ENCODE measurements at places on chromosomes 7 and 10.

GRCh38 chr7:92228742-92229141 lies 17.0 kb downstream of the KRIT1 start:
- no peak for DNase-seq

- no peak for DNase-seq
These were observed 576.7 kb downstream of the KCNMA1 start for GRCh38 chr10:77060913-77061312.

- DNase-seq: no peak
These were observed 4.6 kb downstream of the LFNG start for GRCh38 chr7:2523941-2524807.

- DNase-seq: no peak
These were observed 97.1 kb downstream of the CREB5 start for GRCh38 chr7:28509251-28510025.

GRCh38 chr10:36388166-36388565 lies 737.2 kb upstream of the ANKRD30A start:
- DNase-seq: no peak

DNA sequence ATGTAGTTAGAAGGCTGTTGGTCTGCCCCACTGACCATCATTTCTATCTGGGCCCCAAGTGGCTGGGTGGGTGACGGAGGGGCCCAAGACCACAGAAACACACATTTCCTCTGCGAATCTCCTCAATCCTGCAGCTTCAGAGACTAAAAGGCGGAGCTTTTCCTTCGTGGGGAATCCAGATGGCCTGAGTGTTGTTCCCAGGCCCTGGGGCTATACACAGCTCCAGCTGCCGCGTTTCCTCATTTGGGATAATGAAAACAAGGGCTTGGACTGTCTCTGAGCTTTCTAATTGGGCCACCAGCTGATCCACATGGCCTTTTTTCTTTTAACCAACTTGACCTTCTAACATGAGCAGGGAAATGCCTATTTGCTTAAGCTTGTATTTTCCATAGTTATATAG lies 339.9 kb downstream of the CXCL12 start:
- DNase-seq: no peak

DNA sequence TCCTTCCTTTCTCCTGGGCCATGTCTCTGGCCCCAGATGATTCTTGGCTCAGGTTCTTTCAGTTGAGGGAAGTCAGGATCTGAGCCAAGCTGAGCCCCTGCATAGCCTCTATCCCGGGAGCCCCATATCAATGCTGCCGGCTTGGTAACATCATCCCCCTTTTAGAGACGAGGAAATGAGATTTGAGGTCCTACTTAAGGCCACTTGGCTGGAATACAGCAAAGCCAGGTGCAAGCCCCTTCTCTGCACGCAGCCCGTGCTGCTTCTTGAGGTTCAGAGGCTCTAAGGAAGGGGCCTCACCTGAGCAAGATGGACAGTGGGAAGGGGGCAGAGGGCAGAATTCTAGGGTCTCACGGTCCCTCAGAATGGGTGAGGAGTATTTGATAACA lies 2.4 kb upstream of the IRF5 start:
- no peak for DNase-seq

- no peak for DNase-seq
These were observed 28.8 kb downstream of the CACUL1 start for GRCh38 chr10:118725886-118726500.

DNA sequence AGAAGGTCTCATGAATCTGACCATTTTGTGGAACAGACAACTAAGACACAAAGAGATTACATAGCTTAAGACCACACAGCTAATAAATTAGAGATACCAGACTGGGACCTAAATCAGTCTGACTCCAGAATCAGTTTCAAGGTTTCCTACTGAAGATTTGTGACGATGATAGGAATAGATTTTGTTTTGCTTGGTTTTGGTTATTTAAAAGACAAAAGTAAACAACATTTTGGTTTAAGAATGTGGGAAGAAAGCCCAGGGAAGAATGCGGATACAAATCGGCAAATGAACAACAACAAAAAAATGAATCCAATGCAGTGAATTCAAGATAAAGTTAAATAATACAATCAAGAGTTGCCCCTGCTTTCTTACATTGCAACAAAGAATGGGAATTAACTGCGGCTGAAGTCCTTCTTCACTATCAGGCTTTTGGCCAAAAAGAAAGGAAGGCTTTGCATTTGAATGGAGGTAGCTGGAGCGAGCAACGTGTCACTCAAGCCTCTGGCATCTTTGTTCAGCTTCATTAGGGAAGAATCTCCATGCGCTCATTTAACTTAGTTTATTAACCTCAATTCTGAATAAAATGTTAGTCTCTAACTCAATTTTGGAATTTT lies 210.8 kb downstream of the ADAM12 start:
- no peak for DNase-seq

GRCh38 chr7:132508724-132509353 lies 67.4 kb downstream of the PLXNA4 start:
- no peak for DNase-seq

- DNase-seq: no peak
These were observed 115.9 kb downstream of the TRIM24 start for GRCh38 chr7:138575897-138576428.

GRCh38 chr7:14507617-14508016 lies 394.9 kb downstream of the DGKB start:
- DNase-seq: no peak

- no peak for DNase-seq
These were observed 101.1 kb downstream of the PLXNA4 start for GRCh38 chr7:132475037-132475668.

GRCh38 chr7:95425694-95426093 lies 9.1 kb downstream of the PON2 start:
- DNase-seq: no peak

GRCh38 chr10:16341637-16342036 lies 95.2 kb upstream of the PTER start:
- no peak for DNase-seq

GRCh38 chr7:143974459-143974858 lies 19.8 kb downstream of the OR2F1 start:
- DNase-seq: no peak

DNA sequence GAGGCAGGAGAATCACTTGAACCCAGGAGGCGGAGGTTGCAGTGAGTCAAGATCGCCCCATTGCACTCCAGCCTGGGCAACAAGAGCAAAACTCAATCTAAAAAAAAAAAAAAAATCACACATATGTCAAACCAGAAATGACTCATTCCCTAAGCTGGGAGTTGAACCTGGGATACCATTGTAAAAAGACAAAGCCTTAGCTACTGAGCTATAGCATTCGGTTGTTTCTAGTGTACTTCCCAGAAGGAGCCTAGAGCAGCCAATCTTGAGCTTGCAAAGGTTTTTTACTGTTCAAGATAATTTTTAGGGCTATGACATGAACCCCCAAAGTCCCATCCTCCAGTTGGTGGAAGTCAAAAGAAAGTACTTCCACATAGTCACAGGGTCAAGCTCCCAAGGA lies 87.9 kb downstream of the ZNF467 start:
- DNase-seq: no peak

DNA sequence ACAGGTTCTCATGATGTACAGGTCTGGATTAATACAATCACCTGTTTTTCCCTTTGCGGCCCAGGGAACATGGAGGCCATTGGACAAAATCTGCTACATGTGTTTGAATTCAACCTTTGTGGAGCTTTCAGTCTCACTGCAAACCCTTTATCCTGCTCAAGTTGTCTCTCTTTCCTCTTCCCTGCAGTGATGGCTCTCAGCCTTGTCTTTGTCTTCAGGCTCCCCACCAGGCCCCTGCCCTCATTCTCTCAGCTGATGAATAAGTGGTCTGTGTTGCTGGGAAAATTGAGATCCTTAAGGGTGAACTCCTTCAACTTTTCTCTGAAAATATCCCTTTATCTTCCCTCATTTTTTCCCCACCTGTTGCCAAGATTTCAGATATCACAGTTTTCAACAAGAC lies 791.2 kb downstream of the GRID1 start:
- DNase-seq: no peak

GRCh38 chr10:79159141-79159651 lies 90.4 kb downstream of the ZMIZ1 start:
- DNase-seq: no peak

- DNase-seq: no peak
These were observed 47.2 kb downstream of the FAM107B start for GRCh38 chr10:14727465-14727864.
